ENCODE measurements at places on chromosomes 2 and 18.

GRCh38 chr2:163593982-163594381 lies 141.8 kb downstream of the FIGN start:
- DNase-seq = peak; percentile 74

- no peak for DNase-seq
These were observed 31.4 kb downstream of the FHOD3 start for GRCh38 chr18:36328916-36329315.

- DNase-seq = no peak
These were observed 35.6 kb upstream of the SYT4 start for GRCh38 chr18:43312891-43313290.

GRCh38 chr2:138779406-138779780 lies 797 bp downstream of the NXPH2 start:
- DNase-seq = no peak

- DNase-seq = no peak
These were observed 271.1 kb upstream of the VWC2L start for GRCh38 chr2:214139630-214140284.

GRCh38 chr2:185978634-185979407 lies 240.2 kb downstream of the FSIP2 start:
- no peak for DNase-seq

- no peak for DNase-seq
These were observed 87.3 kb downstream of the TNFRSF11A start for GRCh38 chr18:62412231-62412979.
